ENCODE measurements at places on chromosomes 7 and 10.
A peak's percentile ranks its signal among the peaks of the same experiment; 100 is the strongest.

DNA sequence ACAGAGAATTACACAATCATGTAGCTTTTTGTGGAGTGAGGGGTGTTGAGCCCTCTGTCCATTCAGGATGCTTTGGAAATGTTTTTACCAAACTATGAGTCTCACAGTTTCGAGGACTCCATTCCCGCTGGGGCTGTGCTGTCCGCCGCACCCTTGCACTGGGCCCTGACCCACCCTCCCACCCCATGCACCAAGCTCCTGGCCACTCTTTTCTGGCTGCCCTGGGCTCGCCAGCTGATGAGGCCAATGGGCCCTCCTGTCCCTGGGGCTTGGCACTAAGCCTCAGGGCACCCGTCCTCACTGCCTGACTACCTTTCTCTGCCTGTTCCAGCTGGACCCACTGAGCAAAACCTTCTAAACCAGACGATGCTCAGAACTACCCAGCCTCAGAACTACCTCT, 332.1 kb downstream of the PTPRN2 start:
- no peak for DNase-seq

DNA sequence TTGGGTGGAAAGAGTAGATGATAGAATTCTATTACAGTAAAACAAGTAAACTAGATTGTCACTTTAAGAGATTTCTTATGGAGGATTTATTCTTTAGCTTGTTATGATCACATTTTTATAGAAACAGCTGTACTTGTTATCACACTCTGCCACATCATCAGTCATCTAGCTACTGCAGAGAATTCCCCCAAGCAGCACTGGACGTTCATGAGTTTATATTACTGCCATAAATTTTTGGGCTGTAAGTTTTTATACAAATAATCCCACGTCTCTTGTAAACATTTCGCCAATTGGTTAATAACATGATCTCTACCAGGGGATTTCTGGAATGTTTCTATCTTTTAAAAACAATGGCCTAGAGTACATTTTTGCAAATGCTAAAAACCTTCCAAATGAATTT, 238.8 kb downstream of the POLR1F start:
- no peak for DNase-seq

- DNase-seq: no peak
Observed at GRCh38 chr7:86644282-86645224, 844 bp downstream of the GRM3 start.

- no peak for DNase-seq
Observed at GRCh38 chr7:108581655-108582491, 12.2 kb downstream of the DNAJB9 start.

- DNase-seq: no peak
Observed at GRCh38 chr10:110324805-110325280, 20.1 kb upstream of the SMNDC1 start.

- DNase-seq: no peak
Observed at GRCh38 chr10:74011770-74012169, 13.9 kb downstream of the VCL start.

DNA sequence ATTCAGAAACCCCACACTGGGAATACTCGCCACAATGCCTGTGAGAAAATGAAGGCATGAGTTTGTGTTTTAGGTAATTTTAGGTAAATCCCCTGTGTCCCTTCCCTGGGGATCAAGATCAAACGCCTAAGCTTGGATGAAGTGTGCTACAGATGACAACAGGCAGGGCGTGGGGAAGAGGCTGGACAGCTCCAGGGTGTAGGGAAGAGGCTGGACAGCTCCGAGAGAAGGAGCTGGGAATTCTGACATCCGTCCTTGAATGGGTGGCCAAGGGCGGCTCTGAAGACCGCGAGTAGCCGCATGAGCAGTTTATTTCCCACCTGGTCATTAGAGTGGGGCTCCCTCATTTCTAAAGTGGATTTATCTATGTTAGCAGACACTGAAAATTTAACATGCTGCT, 109.7 kb downstream of the RAMP3 start:
- DNase-seq: no peak

DNA sequence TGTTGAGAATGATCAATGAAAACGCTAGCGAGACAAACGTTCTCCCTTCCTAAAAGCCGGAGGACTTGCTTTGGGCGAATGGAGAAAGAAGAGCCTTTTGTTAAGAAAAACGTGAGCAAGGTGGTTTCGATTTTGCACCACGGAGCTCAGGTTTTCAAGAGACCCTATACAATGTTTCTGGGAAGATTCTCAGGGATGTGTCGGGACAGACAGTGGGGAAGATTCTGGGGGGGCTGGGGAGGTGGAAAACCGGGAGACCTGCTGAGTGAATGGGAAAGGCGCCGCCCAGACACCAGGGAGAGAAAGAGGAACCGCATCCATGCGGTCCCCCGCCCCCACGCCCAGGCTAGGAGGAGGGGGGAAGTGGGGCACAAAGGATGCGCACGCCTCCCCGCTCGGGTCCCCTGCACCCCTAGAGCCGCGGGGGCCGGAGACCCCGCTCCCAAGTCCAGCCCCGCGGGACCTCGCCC, 745 bp downstream of the YWHAG start:
- DNase-seq: peak; percentile 67

- no peak for DNase-seq
Observed at GRCh38 chr7:141992156-141992555, 3.5 kb upstream of the MGAM start.

GRCh38 chr7:35691366-35691765, 3.6 kb downstream of the HERPUD2 start:
- DNase-seq: no peak

DNA sequence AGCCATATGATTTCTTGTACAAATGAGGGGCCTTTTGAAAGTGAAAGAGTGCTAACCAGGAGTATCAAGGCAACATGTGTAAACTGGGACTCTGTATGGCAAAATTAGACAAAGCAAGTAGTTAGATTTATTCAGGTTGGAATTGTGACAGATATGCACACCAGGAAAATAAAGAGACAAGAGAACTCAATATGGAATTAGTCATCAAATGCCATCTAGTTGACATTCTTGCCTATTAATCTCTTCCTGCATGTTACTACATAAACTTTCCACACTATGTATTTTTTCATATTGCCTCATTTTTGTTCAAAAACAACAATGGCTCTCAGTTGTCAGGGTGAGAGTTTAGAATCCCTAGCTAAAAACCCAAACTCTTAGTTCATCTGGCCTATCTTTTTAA, 799.0 kb downstream of the NRG3 start:
- no peak for DNase-seq

DNA sequence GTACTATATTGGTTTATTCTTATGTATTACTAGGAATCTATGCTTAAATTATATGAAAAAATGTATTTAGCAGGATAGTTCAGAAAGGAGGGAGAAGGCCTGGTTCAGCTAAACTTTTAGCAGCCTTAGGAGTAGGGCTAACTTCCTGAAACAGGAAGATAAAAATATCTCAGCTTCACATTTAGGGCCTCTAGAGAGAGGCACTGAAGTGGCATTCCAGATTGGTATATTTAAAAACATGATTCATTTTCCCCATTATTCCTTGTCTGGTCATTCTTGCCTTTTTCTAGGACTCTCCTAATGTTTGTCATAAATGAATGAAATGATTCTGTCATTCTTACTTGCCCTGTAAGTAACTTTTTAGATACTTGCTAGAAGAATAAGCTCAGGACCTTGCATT, 63.0 kb upstream of the CYP26C1 start:
- DNase-seq: no peak

DNA sequence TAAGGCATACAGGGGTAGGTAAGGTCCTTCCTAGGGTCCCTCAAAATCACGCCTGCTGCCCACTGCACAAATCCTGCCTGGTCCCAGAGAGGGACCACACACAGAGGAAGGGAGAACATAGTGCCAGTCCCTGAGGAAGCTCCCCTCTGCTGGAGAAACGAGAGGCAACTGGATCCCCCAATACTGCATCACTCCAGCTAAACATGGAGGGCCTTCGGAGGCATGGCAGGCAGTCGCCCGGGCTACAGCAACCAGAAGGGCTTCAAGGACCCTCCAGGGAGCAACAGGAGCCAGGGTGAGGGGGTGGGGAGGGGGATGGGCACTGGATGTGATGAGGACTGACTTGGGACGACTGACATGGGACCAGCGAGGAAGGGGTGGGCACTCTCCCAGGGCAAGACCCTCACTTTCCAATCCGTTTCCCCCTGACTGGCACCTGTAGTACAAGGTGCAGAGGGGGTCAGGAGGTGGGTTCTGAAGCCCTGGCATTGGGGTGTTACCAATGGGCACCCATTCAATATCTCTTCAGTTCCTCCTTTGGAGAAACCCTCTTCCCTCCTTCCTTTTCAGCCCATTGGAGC, 21.7 kb downstream of the DDIT4 start:
- no peak for DNase-seq

GRCh38 chr7:87370660-87371180, 25.3 kb downstream of the CROT start:
- DNase-seq: no peak

GRCh38 chr10:133527771-133528271, 658 bp downstream of the CYP2E1 start:
- DNase-seq: no peak

- no peak for DNase-seq
Observed at GRCh38 chr10:86291616-86292340, 74.8 kb downstream of the GRID1 start.

GRCh38 chr7:22855049-22855392, 32.4 kb upstream of the TOMM7 start:
- DNase-seq: no peak

DNA sequence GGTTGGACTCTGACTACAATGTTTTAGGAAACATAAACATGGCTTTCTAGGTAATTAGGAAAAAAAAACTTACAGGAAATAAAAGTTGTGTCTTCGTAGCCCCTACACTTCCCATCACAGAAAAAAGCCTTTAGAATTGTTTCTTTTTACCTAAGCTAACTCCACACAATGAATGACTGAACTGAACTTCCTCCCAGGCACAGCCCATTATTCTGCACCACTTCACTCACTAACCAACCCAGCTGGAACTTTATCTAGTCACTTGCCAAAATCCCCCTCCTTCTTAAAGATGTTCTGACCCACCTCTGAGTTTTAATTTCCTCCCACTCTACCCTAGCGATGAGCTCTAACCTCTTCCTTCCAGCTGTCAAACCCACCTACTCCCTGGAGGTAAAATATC, 91.7 kb upstream of the MEOX2 start:
- no peak for DNase-seq

- DNase-seq: no peak
Observed at GRCh38 chr7:79590391-79590790, 136.9 kb upstream of the MAGI2 start.

- no peak for DNase-seq
Observed at GRCh38 chr10:78413076-78414055, 379.7 kb downstream of the RPS24 start.

DNA sequence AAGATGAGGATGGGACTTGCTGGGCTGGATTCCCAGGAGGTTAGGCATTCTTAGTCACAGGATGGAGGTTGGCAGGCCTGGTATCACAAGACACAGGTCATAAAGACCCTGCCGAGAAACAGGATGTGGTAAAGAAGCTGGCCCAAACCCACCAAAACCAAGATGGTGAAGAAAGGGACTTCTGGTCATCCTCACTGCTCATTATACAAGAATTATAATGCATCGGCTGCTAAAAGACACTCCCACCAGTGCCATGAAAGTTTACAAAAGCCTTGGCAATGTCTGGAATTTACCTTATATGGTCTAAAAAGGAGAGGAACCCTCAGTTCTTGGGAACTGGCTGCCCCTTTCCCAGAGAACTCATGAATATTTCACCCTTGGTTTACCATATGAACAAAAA, 345.5 kb upstream of the POM121L12 start:
- DNase-seq: no peak

- DNase-seq: peak; percentile 69
Observed at GRCh38 chr7:141012044-141012685, 2.6 kb downstream of the MRPS33 start.

- no peak for DNase-seq
Observed at GRCh38 chr10:60480865-60481563, 91.3 kb upstream of the ANK3 start.

DNA sequence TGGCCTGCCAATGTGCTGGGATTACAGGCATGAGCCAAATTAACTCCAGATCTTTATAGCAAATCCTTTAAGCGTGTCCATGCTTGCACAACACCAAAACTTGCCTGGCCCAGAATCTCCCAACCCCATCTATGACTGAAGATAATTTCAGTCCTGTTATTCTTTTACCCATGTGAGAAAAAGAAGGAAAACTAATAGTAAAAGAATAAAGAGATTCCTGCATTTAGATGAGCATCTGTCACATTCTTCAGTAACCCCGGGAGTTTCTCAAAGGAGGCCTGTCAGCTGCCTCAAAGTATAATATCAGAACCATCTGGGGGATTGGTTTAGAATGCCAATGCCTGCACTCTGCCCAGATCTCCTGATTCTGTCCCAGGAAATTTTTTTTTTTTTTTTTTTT, 158.1 kb upstream of the KMT2E start:
- no peak for DNase-seq

GRCh38 chr7:11899247-11899646, 67.2 kb upstream of the THSD7A start:
- DNase-seq: no peak

DNA sequence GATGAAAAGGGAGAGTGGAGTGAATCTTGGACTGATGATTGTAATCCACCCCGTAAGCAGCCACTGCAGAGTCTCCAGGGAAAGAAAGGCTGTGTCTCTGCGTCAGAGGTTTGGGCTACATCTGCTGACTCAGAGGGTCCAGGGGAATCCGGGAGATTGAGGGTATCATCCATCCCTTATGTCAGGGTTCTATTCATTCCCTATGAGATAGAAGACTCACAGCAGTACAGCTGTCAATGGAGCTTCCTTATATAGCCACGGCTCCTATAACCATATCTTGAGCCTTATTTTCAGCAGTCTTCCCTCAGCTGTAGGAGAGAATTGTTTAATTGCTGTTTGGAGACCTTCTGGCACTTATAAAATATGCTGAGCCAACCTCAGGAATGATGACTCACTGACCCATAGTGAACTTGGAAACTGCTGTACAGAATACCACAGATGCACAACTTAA, 558.2 kb upstream of the PFKP start:
- DNase-seq: no peak

GRCh38 chr10:100315615-100316014, 14.4 kb downstream of the PKD2L1 start:
- DNase-seq: no peak

DNA sequence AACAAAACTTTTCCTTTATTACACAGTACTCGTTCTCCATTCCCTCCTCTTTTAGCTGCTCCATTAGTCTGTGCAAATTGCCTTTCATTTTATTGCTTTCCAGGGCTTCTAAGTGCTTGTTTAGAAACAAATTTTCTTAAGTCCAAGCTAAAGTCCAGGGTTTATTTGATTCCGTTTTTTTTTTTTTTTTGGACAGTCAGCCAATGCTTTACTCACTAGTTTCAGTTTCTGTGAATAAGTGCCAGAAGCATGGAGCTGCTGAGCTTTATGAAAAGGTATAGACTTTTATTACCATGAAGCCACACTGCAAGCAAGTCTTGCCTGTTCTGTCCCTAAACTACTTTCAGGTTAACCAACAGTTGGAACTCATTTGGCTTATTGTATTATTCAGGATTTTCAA, 455.0 kb downstream of the GFRA1 start:
- no peak for DNase-seq
